Iris pigment epithelial cell (primary cell): ENCODE measurements at places on chromosomes 4 and X.

DNA sequence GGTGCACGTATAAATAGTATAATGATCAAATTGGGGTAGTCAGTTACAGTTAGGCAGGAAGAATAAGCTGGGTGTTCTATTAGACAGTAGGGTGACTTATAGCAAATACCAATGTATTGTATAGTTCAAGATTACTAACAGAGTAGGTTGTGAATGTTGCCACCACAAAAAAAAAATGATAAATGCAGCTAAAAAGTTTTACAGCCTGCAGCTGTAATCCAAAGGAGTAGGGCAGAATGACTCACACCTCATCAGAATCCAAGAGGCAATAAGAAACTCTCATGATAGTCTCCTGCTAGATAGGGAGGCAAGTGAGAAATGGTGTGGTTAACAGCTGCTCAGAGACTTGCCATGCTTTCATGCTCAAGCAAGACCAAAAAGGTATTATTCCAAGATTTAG lies 19.6 kb upstream of the TCEAL4 start:
- peak; percentile 66 for DNase-seq

DNA sequence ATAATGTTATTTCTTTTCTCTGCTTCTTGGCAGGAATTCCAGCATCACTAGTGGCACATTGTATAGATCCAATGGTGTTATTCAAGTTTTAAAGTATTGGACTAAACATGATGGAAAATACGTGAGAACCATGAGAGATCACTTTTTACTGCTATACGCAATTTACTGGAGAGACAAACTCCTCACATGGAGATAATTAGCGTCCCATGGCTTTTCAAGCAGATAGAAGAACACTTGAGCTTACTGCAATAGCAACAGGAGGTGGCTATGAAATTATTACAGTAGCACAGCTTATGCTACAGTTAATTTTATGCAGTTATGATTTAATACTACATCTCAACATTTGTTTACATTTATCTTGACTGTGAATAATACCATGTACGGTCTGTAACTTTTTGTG lies 11.9 kb upstream of the TMEM185A start:
- DNase-seq = no peak

DNA sequence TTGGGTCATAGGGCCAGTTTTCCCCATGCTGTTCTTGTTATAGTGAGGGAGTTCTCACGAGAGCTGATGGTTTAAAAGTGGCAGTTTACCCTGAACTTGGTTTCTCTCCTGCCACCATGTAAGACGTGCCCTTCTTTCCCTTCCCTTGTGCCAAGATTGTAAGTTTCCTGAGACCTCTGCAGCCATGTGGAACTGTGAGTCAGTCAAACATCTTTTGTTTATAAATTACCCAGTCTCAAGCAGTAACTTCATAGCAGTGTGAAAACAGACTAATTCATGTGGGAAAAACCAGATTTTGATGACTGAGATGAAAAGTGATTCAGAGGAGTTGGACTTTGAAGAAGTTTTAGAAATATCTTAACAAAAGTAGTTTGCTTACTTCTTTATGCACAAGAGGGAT lies 101.4 kb downstream of the ARHGAP10 start:
- peak; percentile 74 for DNase-seq

GRCh38 chrX:30275498-30275897 lies 28.6 kb downstream of the MAGEB1 start:
- DNase-seq = peak; percentile 20

GRCh38 chr4:126738926-126739325 lies 893.8 kb upstream of the INTU start:
- peak; percentile 51 for DNase-seq

DNA sequence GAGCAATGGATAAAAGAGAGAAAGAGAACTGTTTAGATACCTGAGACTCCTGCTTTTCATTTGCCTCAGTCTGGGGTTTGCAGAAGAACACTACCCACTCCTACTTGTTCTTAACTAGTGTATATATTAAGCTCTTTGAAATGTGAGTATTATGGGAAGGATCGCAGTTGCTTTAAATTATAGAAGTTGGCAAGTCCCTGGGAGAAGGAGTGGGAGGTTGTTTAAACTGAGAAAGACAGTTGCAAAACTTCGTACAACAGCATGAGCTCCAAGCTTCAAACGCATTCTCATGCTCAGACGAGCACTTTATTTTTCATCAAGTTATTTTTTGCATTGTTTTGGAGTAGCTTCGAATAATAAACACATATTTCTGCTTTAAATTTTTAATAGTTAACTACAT lies 88.1 kb upstream of the C1QTNF7 start:
- peak; percentile 68 for DNase-seq

DNA sequence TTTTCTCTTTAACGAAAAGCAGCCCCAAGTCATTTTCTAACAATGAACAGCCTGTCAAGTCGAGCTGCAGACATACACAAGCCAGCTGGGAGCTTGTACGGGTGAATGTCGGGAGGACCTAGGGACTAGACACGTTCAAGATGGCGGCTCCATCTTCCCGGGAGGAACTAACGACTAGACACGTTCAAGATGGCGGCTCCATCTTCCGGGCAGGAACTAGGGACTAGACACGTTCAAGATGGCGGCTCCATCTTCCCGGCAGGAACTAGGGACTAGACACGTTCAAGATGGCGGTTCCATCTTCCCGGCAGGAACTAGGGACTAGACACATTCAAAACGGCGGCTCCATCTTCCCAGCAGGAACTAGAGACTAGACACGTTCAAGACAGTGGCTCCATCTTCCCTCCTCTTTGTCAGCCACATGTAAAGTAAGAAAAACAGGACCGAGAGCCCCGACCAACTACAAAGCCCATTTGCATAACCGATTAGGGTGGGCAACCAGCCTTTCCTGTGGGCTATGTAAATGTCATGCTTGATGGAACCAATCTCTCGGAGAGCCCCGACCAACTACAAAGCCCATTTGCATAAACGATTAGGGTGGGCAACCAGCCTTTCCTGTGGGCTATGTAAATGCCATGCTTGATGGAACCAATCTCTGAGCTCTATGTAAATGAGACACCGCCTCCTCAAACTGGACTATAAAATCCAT lies 175.5 kb downstream of the DHRSX start:
- DNase-seq = peak; percentile 95

DNA sequence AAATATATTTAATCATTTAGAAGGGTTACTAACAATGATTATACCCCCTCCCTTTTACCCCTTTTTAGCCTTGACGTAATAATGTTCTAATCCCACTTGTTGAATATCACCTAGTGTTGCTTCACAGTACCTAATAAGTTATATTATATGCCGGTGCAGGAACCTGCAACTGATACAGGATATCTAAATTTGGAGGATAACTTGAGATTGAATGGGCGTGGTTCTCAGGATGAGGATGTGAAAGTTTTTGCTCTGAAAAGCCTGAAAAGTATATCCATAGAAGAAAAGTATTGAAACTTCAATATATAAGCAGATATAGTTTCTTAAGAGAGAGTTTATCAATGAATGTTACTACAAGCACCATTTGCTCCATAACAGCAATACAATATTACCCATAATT lies 59.8 kb downstream of the ZNF711 start:
- DNase-seq = no peak

DNA sequence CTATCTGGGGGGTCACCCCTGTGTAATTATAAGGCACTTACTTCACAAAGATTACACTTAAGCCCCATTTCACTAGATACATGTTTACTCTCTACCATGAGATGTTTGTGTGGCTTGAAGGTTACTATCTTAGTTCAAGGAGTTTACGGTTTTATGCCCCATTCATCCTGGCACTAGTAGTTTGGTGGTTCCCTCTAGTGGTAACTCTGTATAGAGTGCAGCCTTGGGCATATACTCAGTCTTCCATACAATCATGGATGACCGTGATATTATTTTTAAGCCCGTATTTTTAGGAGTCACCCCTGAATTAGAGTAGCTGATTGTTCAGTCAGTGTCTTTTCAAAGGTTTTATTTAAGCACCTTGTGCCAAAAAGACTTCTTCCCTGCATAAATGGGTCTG lies 109.9 kb upstream of the FAM47C start:
- peak; percentile 1 for DNase-seq

DNA sequence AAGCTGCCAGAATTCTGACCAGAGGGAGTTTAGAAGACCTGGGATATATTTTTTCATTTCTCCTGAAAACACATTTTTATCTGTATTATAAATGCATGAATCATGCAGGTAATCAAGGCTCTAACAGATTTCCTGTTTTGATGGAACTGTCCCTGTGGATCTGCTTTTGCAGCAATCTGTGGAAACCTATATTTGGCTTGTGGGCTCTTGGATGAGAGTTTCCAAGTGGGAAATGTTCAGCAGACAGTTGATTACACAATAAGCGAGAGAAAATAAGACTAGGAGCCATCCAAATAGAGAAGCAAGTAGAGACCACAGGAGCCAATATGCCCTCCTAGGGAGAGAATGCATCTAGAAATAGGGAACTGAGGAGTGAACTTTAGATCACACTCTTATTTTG lies 105.0 kb downstream of the NDST3 start:
- DNase-seq = no peak

- no peak for DNase-seq
Observed at GRCh38 chrX:5726224-5726623, 502.4 kb downstream of the NLGN4X start.

DNA sequence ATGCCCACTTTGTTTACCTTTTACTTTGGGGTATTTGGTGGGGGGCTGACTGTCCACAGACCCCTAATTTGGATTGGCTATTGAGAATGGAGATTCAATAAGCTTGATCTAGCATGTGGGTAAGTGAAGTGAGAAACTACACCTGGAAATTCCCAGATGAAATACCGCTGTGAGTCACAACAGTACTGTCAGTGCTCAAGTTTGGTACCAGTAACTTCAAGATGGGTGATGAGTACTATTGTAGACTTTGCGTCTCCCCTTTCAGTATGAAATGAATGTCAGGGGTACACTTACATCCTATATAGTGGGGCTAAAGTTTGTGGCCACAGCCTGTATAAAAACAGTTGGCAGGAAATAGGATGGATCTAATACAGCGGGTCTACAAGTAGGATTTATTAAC lies 33.3 kb downstream of the HMGN5 start:
- no peak for DNase-seq

- DNase-seq = no peak
Observed at GRCh38 chrX:118569676-118570075, 74.1 kb downstream of the DOCK11 start.

- DNase-seq = no peak
Observed at GRCh38 chr4:142565771-142566170, 280.3 kb downstream of the INPP4B start.

- DNase-seq = no peak
Observed at GRCh38 chr4:156596706-156597329, 374.8 kb downstream of the PDGFC start.

DNA sequence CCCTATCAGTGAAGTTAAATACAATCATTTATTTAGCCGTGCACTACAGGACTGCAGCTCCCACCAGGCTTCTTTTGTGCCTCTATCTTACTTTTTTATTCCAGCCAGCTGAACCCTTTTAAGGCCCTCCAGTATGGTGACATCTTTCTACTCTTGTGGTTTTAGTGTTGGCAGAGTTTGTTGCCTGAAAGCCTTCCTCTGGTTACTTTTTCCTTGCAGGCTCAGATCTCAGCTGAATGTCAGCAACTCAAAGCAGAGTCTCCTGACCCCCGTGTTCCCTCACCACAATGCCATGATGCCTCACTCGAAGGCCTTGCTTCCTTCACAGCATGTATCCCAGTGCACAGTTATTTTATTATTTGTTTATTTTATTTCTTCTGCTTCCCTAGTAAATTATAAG lies 818.9 kb upstream of the LCORL start:
- DNase-seq = peak; percentile 10

DNA sequence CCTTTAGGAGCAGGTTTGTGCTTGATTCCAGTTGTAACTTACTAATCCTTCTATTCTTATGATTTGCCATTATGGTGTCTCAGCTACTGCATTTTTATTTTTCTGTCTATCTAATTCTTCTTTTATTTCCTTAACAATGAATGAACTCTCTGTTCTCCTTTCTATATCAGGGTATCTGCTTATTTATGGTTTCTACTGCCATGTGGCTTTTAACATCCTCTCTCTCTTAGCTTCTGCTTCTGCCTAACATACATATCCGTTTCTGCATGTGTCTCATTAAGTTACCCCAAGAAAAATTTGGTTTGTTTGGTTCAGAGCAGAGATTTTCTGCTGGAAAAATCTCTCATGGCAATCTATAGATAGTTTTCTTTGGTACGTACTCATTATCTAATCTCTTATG lies 614.4 kb downstream of the RPA4 start:
- DNase-seq = no peak

DNA sequence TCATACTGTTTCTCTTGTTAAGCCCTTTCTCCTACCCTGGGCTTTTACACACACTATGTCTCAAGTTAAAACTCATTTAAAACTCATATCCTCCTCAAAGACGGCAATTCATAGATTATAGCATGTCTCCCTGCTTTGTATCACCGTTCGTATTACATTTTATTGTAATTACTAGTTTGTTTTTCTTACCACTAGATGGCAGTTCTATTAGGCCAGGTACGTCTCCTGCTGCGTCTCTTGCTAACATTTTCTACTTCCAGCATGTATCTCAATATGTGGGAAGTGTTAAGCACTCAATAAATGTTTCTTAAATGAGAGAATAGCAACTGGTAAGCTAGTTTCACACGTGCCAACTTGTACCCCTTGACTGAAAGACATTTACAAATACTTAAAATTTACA lies 450.3 kb upstream of the PCDH7 start:
- no peak for DNase-seq

- DNase-seq = peak; percentile 27
Observed at GRCh38 chrX:153608806-153609205, 9.9 kb upstream of the CCNQ start.

DNA sequence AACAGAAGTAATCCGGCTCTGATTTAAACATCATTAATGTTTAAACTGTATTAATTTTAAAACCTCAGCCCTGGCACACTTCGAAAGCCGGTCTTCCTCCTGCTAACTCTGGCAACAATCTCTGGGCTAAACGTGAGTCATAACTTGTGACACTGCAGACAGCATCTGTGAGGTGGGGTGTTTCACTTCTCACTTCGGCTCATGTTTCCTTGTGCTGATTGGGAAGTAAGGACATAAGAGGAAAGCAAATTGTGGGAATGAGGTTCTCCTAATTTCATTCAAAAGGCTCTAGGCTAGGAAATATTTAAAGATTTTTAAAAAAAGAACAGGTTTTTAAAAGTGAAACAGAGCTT lies 139.9 kb upstream of the USP9X start:
- peak; percentile 85 for DNase-seq

- peak; percentile 42 for DNase-seq
Observed at GRCh38 chr4:165096776-165097175, 15.9 kb downstream of the TMEM192 start.

- DNase-seq = no peak
Observed at GRCh38 chr4:36292556-36293188, 11.3 kb downstream of the DTHD1 start.

DNA sequence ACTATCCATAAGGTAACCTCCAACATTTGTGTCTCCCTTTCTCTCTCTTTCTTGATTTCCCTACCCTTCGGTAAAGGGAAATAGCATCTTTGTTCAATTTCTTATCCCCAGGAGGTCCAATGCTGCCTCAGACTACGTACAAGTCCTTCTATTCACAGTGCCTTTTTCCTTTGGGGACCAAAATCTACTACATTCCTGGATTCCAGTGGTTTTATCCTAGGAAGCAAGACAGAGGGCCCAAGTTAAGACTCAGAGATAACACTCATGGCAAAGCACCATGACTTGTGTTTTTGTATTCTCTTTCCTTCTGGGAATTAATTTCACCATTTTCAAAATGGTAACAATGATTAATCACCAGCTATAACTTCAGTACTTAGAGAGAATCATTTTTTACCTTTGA lies 10.6 kb downstream of the G3BP2 start:
- DNase-seq = no peak

- no peak for DNase-seq
Observed at GRCh38 chr4:32931475-32931874, 2211.3 kb downstream of the PCDH7 start.
